AML-193 (cell line): ENCODE measurements at places on chromosomes 2 and 18.

GRCh38 chr2:224885836-224886547 lies 156.3 kb downstream of the DOCK10 start:
- peak; percentile 12 for DNase-seq

DNA sequence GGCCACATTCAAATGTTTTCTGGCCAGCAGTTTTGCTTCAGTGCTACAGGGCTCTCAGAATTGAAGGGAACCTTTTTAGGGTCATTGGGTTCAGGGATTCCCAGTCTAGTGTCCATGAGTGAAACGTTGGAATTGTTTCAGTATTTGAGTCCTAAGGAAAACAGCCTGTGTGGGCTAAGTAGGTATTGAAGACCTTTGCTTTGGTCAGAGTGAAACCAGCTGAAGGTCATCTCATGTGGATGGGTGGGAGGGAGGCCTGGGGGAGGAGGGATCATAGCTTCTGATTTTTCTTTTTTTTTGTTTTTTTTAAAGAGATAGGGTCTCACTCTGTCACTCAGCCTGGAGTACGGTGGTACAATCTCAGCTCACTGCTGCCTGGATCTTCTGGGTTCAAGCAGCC lies 20.2 kb downstream of the B3GNT2 start:
- DNase-seq: no peak

- DNase-seq: no peak
Measured at GRCh38 chr18:44716697-44717163, 36.0 kb downstream of the SETBP1 start.

DNA sequence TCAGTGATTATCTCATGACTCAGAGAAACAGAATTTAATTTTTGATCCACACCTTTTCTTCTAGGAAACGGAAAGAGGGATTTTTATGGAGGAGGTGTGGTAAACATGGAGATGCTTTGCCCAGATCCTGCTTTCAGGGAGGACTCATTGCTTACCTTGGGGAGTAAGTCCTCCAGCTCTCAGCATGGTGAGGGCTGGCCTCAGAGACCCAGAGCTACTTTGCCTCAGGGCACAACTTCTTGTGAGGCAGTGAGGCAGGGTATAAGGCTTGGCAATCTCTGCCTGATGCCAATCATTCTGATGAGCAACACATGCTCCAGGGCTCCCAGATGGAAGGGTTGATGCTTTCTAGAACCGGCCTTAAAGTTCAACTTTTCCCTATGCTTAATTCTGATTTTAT lies 189.9 kb upstream of the DCC start:
- no peak for DNase-seq

DNA sequence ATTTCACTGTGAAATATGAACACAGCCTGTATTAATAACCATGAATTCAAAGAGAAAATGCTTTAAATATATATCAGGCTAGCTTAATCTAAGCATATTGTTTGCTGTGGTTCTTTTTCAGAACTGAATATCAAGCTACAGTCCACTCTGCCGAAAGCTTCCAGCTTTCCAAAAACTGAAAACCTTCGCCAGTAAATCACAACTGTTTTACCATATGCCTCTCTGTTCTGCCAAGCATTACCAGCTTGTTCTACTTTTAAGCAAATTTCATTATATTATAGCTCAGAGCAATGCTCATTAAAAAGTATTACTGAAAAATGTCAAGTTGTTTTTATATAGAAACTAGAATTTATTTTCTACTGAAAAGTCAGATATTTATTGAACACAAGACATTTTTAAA lies 277.4 kb downstream of the NRXN1 start:
- DNase-seq: no peak

DNA sequence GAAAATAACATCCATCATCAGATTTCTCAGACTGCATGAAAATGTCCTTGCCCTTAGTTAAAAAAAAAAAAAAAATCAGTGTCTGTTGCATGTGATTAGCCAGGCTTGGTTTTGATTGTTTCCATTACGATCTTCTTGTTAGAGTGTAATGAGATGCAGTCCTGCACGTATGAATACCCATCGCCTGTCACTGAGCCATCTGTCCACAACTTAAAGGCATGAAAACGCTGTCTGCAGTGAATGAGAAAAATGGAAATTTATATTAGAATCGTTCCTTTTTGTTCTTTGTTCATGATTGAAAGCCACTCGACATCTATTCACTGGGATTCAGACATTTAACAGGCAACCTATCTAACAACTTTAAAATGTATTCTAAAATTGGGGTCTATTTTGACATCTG lies 521.7 kb upstream of the SPHKAP start:
- DNase-seq: no peak

DNA sequence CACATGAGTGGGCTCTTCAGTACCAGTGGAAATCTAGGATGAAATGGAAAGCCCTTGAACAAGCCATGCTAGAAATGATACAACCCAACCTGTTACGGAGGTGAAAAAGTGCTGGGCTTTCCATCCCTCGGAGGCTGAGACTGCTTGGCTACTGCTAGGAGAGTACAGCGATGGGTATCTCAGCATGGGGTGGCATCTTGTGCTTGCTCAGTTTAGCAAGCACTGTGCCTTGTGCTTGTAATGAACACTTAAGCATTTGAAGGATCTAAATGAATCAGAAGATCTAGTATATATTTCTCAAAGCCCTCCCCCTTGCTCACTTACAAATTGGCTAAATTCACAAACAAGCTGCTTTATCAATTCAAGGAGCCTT lies 44.3 kb upstream of the EHBP1 start:
- DNase-seq: no peak

- DNase-seq: peak; percentile 16
Measured at GRCh38 chr2:8684540-8684877, 2.7 kb downstream of the ID2 start.

- DNase-seq: no peak
Measured at GRCh38 chr2:216770717-216771116, 75.4 kb upstream of the IGFBP5 start.

- DNase-seq: no peak
Measured at GRCh38 chr2:233044974-233045605, 12.6 kb downstream of the NEU2 start.

- no peak for DNase-seq
Measured at GRCh38 chr2:195395362-195395761, 261.7 kb upstream of the SLC39A10 start.

DNA sequence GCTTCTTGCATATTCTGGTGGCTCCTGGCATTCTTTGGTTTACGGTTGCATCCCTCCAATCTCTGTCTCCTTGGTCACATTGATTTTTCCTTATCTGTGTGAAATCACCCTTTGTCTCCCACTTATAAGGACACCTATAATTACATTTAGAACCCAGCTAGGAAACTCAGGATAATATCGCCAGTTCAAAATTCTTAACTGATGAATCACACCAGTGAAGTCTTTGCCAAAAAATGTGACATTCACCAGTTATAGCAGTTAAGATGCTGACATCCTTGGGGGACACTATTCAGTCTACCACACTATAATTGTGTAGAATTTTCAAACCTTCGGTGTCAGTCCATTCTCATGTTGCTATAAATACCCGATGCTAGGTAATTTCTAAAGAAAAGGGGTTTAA lies 320.2 kb downstream of the TMX3 start:
- DNase-seq: no peak
